ENCODE measurements at places on chromosomes 7 and 10. TPM values are rescaled to one million over a fixed set of nuclear protein-coding genes. Genes with fewer than 3 reads are reported as not detected.

Gene UTF1
- total RNA-seq = 140 TPM

Gene PNLIPRP3
- not detected for total RNA-seq

Gene ABCC2
- total RNA-seq = 0.57 TPM

Gene BRAT1
- total RNA-seq = 50.0 TPM

Gene ZNF804B
- not detected for total RNA-seq

Gene GARIN1A
- total RNA-seq = not detected

Gene PDSS1
- 13.2 TPM for total RNA-seq

Gene FMC1
- total RNA-seq = 14.3 TPM

Gene AOAH
- total RNA-seq = not detected

Gene SPDYE2B
- total RNA-seq = not detected

Gene PDE6C
- total RNA-seq = not detected

Gene DGKI
- 0.30 TPM for total RNA-seq

Gene COBL
- 36.5 TPM for total RNA-seq

Gene SORCS1
- 3.3 TPM for total RNA-seq

Gene CPA4
- not detected for total RNA-seq

Gene NKX2-3
- total RNA-seq = not detected

Gene OR2A12
- total RNA-seq = not detected

GRCh38 chr7:584122-584465 lies 64.4 kb upstream of the PDGFA start:
- H3K4me3 ChIP-seq = no peak overlapping the region
- no peaks in the 10 kb centered on the region for H3K4me1 ChIP-seq
- DNase-seq = no peak
- peaks cover 60% of the 10 kb centered on the region for H3K36me3 ChIP-seq
- H3K27ac ChIP-seq = no peak overlapping the region

DNA sequence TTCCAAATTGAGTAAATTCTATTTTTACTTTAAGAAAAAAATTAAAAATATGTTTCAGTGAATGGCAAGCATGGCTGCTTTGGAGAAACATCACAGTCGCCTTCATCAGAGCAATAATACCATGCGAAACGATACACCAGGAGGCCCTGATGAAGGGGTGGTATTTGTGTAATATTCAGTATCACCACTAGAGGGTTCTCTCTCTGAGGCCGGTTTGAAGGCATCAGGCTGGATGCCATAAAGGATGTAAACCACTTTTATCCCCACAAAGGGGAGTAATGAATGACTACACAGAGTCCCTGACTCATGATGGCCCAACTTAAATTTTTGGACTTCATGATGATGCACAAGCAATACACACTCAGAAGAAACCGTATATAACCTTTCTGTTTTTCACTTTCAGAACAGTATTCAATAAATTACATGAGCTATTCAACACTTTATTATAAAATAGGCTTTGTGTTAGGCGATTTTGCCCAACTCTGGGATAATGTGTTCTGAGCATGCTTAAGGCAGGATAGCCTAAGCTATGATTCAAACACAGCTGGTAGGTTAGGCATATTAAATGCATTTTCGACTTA lies 95.5 kb downstream of the PPP1R17 start:
- no peak overlapping the region for H3K4me3 ChIP-seq
- no peak overlapping the region for H3K27ac ChIP-seq
- H3K36me3 ChIP-seq = no peaks in the 10 kb centered on the region
- DNase-seq = no peak

GRCh38 chr10:85891472-85891871 lies 475.1 kb downstream of the GRID1 start:
- no peak for DNase-seq
- H3K36me3 ChIP-seq = peaks cover 3% of the 10 kb centered on the region
- H3K27me3 ChIP-seq = no peaks in the 10 kb centered on the region

- DNase-seq = no peak
- no peaks in the 10 kb centered on the region for H3K27me3 ChIP-seq
- H3K4me3 ChIP-seq = no peak overlapping the region
- no peak overlapping the region for H3K27ac ChIP-seq
These were observed 17.0 kb downstream of the GOLGA7B start for GRCh38 chr10:97866524-97867219.

GRCh38 chr7:4556868-4557793 lies 125.0 kb upstream of the FOXK1 start:
- H3K4me1 ChIP-seq = peaks cover 16% of the 10 kb centered on the region
- H3K27me3 ChIP-seq = peaks cover 4% of the 10 kb centered on the region
- H3K27ac ChIP-seq = 0 out of 2 replicates have a peak overlapping the region, but pooled peaks have one; percentile 85
- no peak for DNase-seq

- H3K36me3 ChIP-seq = no peaks in the 10 kb centered on the region
- H3K27ac ChIP-seq = no peak overlapping the region
- H3K4me1 ChIP-seq = peaks cover 13% of the 10 kb centered on the region
- H3K4me3 ChIP-seq = no peak overlapping the region
These were observed 162.0 kb upstream of the RHEB start for GRCh38 chr7:151681726-151682125.

GRCh38 chr7:7882888-7883287 lies 85.7 kb upstream of the GLCCI1 start:
- no peaks in the 10 kb centered on the region for H3K36me3 ChIP-seq
- no peak for DNase-seq
- no peaks in the 10 kb centered on the region for H3K4me1 ChIP-seq
- no peaks in the 10 kb centered on the region for H3K27me3 ChIP-seq

DNA sequence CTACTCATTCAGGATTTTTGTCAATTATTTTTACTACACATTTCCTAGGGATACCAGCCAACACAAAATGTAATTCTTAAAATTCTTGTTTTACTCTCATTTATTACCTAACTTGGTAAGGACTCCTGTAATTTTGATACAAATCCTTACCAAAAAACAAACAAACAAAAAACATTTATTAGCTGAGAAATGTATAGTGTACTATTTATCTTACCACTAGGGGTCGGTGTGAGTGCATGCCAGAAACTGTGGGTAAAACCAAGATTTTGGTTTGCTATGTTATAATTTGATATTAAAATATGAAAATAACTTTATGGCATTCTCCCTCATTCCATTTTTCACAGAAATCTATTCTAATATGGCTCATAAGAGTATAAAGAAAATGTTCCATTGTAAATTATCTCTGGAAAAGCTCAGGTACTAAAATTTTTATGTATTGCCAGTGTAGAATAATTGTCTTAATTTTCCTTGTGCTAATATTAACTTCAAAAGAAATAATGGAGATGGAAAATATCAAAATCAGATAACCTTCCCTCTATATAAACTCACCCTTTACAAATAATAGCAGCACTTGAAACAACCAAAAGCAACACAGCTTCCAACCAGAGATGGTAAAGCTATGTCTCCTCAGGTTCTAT lies 290.8 kb upstream of the PCDH15 start:
- H3K4me1 ChIP-seq = 0 out of 2 replicates have a peak, but pooled peaks cover 8% of the 10 kb centered on the region
- H3K27me3 ChIP-seq = no peaks in the 10 kb centered on the region
- no peaks in the 10 kb centered on the region for H3K36me3 ChIP-seq
- H3K27ac ChIP-seq = no peak overlapping the region

GRCh38 chr10:70963271-70963670 lies 74.9 kb upstream of the PCBD1 start:
- H3K27me3 ChIP-seq = peaks cover 4% of the 10 kb centered on the region
- no peak overlapping the region for H3K27ac ChIP-seq
- H3K4me3 ChIP-seq = no peak overlapping the region
- no peaks in the 10 kb centered on the region for H3K36me3 ChIP-seq
- peaks cover 12% of the 10 kb centered on the region for H3K4me1 ChIP-seq

DNA sequence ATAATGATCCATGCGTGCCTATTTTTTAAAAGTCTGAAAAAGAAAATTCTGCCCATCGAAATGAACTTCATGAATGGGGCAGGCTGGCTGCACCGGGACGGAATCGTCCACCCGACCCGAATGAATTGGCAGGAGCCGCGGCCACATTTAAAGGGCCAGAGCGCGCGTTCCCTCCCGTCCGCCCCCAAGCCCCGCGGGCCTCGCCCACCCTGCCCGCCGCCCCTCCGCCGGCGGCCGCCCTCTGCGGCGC lies 319 bp upstream of the GATA3 start:
- H3K4me1 ChIP-seq = peaks cover 53% of the 10 kb centered on the region
- H3K27me3 ChIP-seq = peaks cover 95% of the 10 kb centered on the region
- H3K27ac ChIP-seq = no peak overlapping the region
- H3K4me3 ChIP-seq = peak overlapping the region; percentile 72

GRCh38 chr10:99531026-99531695 lies 1.6 kb upstream of the NKX2-3 start:
- H3K4me3 ChIP-seq = peak overlapping the region; percentile 60
- DNase-seq = peak; percentile 67
- H3K4me1 ChIP-seq = peaks cover 76% of the 10 kb centered on the region
- peaks cover 100% of the 10 kb centered on the region for H3K27me3 ChIP-seq
- H3K36me3 ChIP-seq = peaks cover 3% of the 10 kb centered on the region

GRCh38 chr10:63105225-63106110 lies 27.7 kb upstream of the NRBF2 start:
- H3K27ac ChIP-seq = no peak overlapping the region
- no peak overlapping the region for H3K4me3 ChIP-seq
- no peak for DNase-seq
- peaks cover 17% of the 10 kb centered on the region for H3K4me1 ChIP-seq

- H3K36me3 ChIP-seq = no peaks in the 10 kb centered on the region
- no peak overlapping the region for H3K27ac ChIP-seq
- H3K27me3 ChIP-seq = no peaks in the 10 kb centered on the region
- no peak for DNase-seq
- H3K4me1 ChIP-seq = peaks cover 24% of the 10 kb centered on the region
These were observed 370.2 kb downstream of the PHF14 start for GRCh38 chr7:11343818-11344413.

DNA sequence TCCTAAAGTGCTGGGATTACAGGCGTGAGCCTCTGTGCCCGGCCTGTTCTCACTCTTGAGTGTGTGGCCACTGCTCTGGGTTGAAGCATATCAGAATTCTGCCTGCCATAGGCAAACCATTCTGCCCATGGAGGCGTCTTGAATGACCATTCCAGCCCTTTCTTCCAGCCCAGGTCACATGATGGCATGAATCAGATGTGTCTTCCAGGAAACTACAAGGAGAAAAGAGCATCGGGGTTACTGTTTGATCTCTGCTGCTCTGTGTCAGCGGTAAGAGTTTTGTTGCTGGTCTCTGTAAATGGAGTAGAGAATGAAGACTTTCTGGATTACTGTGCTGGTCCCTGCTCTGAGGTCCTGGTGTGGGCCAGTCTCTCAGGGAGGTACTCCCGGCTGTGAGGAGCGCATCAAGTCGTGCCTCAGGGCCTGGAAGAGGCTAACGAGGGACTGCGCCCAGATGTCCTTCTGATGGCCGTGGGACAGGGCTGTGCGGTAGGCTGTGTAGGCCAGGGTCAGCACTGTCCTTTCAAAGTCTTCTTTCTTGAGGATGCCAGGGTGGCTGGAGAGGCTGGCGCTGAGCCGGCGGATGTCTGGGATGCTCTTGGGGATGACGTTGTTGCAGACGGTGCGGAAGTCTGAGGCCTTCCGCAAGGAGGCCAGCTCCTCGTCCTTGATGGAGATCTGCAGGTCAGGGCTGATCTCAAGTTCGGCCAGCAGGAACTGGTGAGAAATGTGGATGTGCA lies 5.8 kb upstream of the SLC13A4 start:
- DNase-seq = no peak
- no peaks in the 10 kb centered on the region for H3K36me3 ChIP-seq
- no peaks in the 10 kb centered on the region for H3K27me3 ChIP-seq
- H3K27ac ChIP-seq = no peak overlapping the region
- no peak overlapping the region for H3K4me3 ChIP-seq
- peaks cover 2% of the 10 kb centered on the region for H3K4me1 ChIP-seq

DNA sequence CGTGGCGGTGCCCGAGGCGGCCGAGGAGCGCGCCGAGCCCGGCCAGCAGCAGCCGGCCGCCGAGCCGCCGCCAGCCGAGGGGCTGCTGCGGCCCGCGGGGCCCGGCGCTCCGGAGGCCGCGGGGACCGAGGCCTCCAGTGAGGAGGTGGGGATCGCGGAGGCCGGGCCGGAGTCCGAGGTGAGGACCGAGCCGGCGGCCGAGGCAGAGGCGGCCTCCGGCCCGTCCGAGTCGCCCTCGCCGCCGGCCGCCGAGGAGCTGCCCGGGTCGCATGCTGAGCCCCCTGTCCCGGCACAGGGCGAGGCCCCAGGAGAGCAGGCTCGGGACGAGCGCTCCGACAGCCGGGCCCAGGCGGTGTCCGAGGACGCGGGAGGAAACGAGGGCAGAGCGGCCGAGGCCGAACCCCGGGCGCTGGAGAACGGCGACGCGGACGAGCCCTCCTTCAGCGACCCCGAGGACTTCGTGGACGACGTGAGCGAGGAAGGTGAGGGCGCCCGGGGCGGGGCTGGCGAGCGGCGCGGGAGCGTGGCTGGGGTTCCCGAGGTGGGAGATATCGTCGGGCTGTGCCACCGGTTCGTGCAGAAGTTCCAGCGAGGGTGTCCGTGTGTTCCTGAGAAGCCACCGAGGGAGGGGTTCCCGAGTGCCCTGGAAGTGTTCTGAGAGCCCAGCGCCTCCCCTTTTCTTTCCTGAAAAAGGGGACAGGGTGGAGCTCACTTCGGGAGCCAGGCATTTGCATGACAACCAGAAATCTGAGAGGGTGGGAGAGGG lies 495 bp downstream of the EIF3B start:
- no peak overlapping the region for H3K27ac ChIP-seq
- H3K4me3 ChIP-seq = peak overlapping the region; percentile 87
- peak; percentile 34 for DNase-seq
- H3K36me3 ChIP-seq = peaks cover 40% of the 10 kb centered on the region
- no peaks in the 10 kb centered on the region for H3K27me3 ChIP-seq
- peaks cover 25% of the 10 kb centered on the region for H3K4me1 ChIP-seq

- H3K4me1 ChIP-seq = peaks cover 8% of the 10 kb centered on the region
- H3K27ac ChIP-seq = no peak overlapping the region
- no peak overlapping the region for H3K4me3 ChIP-seq
- no peak for DNase-seq
These were observed 54.3 kb downstream of the IKZF1 start for GRCh38 chr7:50358779-50359178.

GRCh38 chr7:158568974-158569857 lies 18.4 kb downstream of the PTPRN2 start:
- DNase-seq = no peak
- no peaks in the 10 kb centered on the region for H3K36me3 ChIP-seq
- H3K27ac ChIP-seq = no peak overlapping the region
- peaks cover 47% of the 10 kb centered on the region for H3K27me3 ChIP-seq
- H3K4me1 ChIP-seq = peaks cover 36% of the 10 kb centered on the region
- H3K4me3 ChIP-seq = no peak overlapping the region

GRCh38 chr7:104960741-104961448 lies 53.1 kb upstream of the KMT2E start:
- H3K4me1 ChIP-seq = 0 out of 2 replicates have a peak, but pooled peaks cover 3% of the 10 kb centered on the region
- DNase-seq = no peak
- H3K36me3 ChIP-seq = no peaks in the 10 kb centered on the region
- no peaks in the 10 kb centered on the region for H3K27me3 ChIP-seq
